ENCODE measurements at places on chromosomes 11 and 22.
A peak's percentile ranks its signal among the peaks of the same experiment; 100 is the strongest.

DNA sequence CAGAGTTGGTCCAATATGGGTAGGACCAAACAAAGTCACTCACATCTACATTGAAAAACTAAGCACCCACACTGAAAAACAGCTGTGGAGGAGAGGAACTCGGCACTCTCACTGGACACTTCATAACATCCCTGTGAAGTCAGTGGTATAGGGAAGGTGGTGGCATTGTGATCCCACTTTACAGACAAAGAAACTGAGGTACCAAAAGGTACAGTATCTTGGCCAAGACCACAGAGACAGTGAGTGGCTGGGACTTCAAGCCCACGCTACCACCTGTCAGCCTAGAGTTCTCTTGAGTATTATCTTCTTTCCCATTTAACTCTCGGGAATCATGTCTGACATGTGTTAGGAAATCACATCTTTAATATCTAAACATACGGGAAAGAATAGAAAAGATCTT lies 61.9 kb downstream of the SYN3 start:
- DNase-seq: no peak

DNA sequence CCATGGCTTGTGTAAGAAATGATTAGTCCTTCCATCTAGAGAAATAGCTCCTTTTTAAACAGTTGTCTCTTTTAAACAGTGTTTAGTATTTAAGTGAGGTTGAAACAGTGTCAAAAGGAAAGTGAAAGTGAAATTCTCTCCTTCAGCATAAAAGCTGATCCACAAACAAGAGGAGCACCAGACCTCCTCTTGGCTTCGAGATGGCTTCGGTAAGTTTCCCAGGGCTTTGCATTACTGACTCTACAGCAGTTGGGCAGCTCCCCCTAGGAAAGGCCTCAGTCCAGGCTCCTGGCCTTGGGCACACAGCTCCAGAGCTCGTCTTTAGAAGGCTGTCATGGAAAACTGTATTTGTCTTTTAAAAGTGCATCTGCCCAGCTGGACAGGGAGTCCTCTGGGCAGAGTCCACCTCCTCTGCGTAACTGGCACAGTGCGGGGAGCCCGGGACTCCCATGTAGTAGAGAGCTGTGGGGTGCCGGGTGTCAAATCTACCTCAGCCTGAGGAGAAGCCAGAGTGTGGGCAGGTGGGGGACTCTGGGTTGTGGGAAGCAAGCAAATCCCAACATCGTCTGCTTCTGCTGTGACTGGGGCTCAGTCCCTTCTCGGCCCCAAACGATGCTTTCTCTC lies at the start of gene PLAAT4:
Gene PLAAT4, plus strand, starts transcription at position 140 of the 624 bp plus-strand sequence. Its CDS starts 61 bp downstream, at position 201.
- DNase-seq: no peak

- DNase-seq: peak; percentile 20
Observed at GRCh38 chr11:32052215-32052614, 38.7 kb upstream of the RCN1 start.

GRCh38 chr11:88535916-88536547 lies 198.5 kb upstream of the CTSC start:
- DNase-seq: no peak

DNA sequence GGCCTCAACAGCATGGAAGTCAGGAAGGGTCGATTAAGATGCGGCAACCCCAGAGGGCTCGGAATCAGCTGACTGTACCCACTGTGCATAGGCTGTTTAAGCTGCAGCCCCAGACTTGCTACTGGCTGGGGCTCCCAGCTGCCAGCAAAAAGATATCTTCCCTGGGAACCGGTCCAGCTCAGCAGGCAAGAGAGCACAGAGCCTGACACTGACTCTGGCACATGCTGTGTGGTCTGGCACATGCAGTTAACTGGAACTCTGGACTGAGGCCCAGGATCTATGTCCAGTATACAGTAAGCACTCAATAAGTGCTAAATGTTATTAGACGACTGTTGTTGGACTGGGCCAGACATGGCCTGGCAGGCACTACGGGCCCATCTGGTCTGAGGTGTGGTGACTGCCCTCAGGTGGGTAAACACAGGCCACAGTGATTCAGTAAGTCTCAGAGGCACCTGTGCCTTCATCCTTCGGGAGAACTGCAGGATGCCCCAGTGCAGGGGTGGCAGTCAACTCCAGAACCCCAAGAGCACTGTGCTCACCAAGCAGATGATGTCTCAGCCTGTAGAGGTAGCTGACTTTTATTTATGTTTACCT lies 87.6 kb downstream of the LARGE1 start:
- no peak for DNase-seq

GRCh38 chr22:47452184-47452583 lies 689.7 kb downstream of the TBC1D22A start:
- DNase-seq: no peak

Data from D721Med (cell line).